ENCODE measurements at places on chromosomes 2 and 18.

DNA sequence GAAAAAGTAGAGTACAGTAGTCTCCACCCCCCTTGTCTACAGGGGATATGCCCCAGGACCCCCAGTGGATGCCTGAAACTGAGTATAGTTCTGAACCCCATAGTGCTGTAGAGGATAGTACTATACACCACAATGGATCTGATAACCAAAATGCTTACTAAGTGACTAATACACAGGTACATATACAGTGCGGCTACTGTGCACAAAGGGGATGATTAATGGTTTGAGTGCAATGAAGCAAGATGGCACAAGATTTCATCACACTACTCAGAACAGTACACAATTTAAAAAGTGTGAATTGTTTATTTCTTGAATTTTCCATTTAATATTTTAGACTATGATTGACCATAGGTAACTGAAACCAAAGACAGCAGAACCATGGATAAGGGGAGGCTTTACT is 446.9 kb upstream of the NRP2 start:
- no peak for DNase-seq

DNA sequence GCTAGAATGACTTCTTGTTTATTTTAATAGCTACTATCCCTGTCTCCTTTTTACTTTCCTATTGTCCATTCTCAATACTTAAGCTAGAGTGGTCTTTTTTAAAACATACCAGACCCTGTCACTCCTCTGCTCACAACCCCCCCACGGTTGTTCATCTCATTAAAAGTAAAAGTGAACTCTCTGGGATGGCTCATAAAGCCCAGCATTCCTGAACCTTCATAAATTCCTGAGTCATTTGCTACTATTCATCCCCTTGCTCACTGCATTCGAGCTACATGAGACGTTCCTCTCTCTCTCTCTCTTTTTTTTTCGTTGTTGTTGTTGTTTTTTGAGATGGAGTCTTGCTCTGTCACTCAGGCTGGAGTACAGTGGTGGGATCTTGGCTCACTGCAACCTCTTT is 148.7 kb upstream of the DSEL start:
- no peak for DNase-seq

- DNase-seq, result no peak
Measured at GRCh38 chr2:190596993-190597392, 51.9 kb upstream of the NAB1 start.

- DNase-seq, result no peak
Measured at GRCh38 chr2:229202646-229203045, 68.4 kb downstream of the PID1 start.

GRCh38 chr2:8371653-8372052 is 310.2 kb upstream of the ID2 start:
- no peak for DNase-seq

DNA sequence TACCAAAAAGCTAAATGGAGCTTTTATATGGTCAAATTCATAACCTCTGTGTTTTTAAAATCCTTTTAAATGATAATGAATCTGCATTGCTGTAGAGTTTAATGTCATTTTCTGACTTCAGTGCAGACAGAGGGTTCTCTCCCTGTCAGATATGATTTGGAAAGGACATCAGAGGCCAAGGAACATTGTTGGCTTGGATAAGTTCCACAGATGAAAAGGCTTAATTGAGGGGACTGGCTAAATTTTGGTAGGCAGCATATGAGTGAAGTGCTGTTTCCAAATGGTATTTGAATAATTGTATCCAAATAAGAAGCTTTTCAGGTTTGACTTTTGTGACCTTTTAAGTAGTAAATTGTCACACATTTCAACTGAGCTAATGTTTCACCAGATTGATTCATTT is 124.6 kb upstream of the KCNH7 start:
- DNase-seq, result no peak

- DNase-seq, result no peak
Measured at GRCh38 chr2:127277028-127277427, 16.9 kb downstream of the ERCC3 start.

DNA sequence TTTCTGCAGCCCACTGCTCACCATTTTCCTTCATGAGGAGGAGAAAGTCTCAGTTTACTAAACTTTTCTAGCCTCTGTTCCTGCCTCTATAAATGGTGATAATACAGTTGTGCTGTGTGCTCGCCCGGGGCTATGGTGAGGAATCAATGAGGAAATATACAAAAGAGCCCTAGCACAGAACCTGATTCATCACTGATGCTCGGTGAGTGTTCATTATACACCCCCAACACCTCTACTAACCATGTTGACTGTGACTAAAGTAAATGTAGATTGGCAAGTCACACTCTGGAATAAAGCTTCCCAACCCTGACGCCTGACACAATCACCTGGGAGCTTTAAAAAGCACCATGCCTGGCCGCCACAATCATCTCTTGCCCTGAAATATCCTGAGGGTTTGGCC is 118.8 kb upstream of the CYP1B1 start:
- DNase-seq, result no peak

DNA sequence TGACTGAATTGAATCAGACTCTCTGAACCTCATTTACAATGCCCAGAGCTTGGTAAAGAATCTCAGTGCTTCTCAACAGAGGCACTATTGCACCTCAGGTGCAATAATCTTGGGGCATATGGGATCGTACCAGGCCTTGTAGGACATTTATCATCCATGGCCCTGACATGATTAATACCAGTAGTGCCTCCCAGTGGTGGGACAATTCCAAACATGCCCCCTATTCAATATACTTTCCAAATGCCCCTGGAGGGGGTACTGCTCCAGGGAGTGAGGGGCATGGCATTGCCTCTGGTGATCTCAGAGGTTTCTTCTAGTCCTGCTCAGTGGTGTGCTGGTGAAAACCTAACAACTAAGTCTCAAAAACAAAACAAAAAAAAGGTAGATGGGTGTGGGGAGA is 174.9 kb upstream of the SMAD2 start:
- DNase-seq, result no peak

DNA sequence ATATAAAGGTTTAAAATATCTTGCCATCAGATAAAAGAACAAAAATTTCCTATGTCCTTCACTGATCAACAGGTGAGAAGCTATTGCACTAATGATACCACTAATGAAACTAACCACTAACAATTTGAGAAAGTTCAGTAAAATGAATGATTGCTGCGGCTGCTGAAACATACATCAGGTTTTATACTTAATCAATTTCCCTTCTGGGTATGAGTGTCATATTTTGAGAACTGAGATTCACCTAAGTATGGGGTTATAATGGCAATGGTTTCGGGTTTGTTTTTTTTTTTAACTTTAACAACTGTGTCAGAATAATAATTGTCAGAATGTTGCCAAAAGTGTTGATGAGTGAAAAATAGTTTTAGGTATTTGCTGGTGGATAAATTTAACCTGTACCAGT is 151.3 kb upstream of the SLC39A10 start:
- no peak for DNase-seq

GRCh38 chr18:72986103-72986502 is 118.3 kb upstream of the NETO1 start:
- DNase-seq, result no peak

DNA sequence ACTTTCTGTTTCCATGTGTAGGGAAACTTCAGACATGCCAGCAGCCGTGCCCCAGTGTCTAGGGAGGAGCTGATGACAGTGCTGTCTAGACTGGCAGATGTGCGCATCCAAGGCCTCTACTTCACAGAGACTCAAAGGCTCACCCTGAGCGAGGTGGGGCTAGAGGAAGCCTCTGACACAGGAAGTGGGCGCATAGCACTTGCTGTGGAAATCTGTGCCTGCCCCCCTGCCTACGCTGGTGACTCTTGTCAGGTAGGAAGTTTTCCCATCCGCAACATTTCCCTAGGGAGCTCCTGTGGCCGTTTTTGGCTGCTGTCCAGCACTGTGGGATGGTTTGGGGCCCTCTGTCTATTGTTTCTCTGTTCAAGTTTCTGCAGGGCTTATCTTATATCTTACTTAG is 143.1 kb upstream of the TTC39C start:
- no peak for DNase-seq

- DNase-seq, result no peak
Measured at GRCh38 chr2:157443090-157443489, 799 bp downstream of the CYTIP start.

GRCh38 chr2:2660789-2661355 is 329.8 kb upstream of the MYT1L start:
- no peak for DNase-seq

GRCh38 chr18:11368020-11368419 is 218.7 kb upstream of the PIEZO2 start:
- no peak for DNase-seq

DNA sequence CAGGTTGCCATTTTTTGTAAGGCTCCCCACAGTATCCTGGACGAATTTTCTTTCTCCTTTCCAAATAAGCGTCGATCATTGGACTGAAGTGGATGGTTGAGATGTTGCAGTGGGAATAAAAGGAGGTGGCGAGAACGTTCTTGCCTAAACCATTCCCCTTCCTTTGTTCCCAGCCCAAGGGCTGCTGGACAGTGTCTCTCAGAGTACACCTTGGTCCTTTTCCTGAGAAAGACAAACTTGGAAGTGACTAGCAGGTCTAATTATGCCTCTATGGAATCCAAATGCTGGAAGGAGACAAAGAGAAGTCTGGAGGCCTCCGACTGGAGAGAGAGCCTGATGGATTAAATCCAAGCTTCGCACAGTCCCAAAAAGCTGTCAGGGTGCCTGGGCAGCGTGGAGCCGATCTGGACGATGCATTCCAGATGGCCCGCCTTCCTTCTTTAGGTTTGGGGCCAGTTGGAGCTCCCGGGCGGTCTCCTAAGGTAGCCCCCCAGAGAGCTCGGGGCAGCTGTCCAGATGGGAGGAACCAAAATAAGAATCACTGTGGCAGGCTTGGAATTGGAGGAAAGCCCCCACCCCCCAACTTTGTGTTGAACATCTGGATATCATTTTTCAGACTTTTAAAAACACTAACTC is 186.8 kb downstream of the TMEM247 start:
- DNase-seq, result no peak

DNA sequence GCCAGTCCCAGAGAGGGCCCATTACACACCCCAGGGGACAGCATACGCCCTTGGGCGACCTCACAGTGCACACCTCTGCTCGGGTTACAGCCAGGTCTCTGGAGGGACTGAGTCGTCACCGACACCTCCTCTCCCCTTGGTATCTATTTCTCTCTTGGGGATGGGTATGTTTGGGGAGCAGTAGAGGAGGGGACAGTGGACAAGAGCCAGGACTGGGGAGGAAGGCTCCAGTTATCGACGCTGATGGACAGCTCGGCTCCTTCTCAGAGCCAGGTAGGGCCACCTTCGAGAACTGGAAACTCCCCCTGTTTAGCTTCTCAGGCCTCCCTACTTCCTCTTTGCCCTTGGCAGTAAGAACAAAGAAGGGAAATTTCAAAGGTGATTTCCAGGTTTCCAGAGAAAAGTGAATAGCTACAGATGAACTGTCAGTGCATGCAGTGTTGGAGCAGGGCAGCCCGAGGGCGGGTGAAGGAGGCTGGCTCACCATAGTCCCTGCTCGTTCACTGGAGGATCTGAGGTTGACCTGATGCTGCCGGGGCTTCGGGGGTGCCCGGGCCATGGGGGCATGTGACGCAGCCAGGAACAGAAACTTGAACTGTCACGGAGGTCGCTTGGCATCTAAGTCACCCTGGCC is 4.4 kb upstream of the SEMA4C start:
- DNase-seq, result peak; percentile 49

DNA sequence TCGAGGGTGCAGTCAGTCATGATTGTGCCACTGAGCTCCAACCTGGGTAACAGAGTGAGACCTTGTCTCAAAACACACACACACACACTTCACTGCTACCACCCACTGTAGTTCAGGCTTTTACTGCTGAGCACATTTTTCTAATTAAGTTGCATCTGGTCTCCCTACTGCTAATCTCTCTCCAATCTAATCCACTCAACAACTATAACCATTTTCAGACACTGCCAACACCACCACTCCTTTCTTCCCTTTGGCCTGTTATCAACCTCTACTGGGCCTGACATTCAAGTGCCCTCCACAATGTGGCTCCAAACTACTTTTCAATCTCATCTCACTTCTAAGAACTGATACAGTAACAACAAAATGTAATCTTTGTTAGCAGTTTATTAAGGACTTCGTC is 44.8 kb downstream of the RMP24 start:
- no peak for DNase-seq

DNA sequence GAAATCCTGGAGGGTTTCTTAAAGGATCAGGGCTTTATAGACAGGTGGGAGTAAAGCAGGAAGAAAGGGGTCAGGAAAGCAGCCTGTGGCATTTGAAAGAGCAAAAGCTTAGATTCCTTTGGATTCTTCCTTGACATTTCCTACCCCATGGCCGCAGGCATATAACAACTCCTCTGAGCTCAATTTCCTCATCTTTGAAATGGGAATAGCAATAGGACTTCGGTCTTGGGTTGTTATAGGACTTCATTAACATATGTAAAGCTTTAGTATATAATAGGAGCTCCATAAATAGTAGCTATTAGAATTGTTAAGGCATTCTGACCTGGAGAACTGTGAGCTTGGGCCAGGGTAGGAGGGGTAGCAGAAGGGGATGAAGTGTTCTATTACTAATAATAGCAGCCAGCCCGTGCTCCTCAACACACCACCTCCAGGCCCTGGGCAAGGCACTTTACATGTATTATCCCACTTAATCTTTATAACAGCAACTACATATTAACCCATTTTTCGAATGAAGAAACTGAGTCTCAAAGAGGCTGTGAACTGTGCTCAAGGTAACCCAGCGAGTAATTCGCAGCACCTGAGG is 10.6 kb downstream of the ZFP36L2 start:
- DNase-seq, result no peak

DNA sequence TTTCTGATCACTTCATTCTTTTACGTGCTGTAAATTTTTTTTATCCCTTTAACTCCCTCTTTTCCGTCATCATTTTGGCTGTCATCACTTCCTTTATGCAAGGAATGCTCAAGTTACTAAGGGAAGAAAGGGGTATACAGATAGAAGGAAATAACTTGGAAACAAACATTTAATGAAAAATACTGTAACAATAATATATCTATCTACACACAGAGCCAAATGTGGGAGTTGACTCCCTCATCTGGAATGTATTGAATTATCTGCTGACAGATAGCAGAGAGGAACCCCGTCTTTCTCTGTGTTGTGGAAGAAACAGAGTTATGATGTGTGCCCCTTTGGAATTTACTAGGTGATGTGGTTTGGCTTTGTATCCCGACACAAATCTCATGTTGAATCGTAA is 182.5 kb upstream of the NXPH2 start:
- DNase-seq, result no peak
